ENCODE measurements at places on chromosomes 1 and 21. TPM values are rescaled to one million over a fixed set of nuclear protein-coding genes. Genes with fewer than 3 reads are reported as not detected.

DNA sequence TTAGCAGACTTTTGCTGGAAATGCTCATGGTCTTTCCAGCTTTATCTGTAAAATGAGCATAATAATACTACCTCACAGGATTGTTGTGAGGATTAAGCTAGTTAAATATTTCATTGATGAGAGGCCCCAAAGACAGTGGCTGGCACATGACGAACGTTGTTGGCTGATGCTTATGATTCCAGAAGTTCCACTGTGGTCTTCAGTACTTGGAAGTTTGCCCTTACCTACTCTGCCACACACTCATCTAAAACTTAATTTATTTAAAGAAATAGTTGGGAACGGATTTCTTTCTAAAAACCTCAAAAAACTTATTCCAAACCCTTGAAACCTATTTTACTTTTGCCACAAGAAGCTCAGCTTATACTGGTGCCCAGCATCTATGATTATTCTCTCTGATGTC is 170.7 kb downstream of the DHRS3 start:
- no peak for DNase-seq
- H3K27me3 ChIP-seq: peaks cover 2% of the 10 kb centered on the region
- H3K27ac ChIP-seq: no peak overlapping the region
- H3K4me1 ChIP-seq: peaks cover 68% of the 10 kb centered on the region
- peaks cover 74% of the 10 kb centered on the region for H3K36me3 ChIP-seq

DNA sequence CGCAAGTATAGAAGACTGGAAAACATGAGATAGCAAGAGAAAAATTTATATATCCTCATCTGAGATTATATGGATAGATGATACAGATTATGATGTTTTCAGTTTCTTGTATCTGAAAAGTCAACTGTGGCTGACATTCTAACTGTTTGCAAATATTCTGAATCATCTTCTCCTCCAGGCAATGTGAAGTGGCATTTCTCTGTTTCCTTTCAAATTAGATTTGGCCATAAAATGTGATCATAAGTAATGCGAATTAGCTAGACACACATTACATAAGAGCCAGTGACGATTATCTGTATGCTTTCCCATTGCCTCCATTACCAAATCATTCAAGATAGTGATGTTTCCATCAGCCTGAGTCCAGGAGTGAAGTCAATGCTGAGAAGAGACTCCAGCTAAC is 265.2 kb downstream of the BRINP3 start:
- no peak overlapping the region for H3K27ac ChIP-seq
- no peaks in the 10 kb centered on the region for H3K36me3 ChIP-seq
- H3K4me3 ChIP-seq: no peak overlapping the region
- no peaks in the 10 kb centered on the region for H3K27me3 ChIP-seq

DNA sequence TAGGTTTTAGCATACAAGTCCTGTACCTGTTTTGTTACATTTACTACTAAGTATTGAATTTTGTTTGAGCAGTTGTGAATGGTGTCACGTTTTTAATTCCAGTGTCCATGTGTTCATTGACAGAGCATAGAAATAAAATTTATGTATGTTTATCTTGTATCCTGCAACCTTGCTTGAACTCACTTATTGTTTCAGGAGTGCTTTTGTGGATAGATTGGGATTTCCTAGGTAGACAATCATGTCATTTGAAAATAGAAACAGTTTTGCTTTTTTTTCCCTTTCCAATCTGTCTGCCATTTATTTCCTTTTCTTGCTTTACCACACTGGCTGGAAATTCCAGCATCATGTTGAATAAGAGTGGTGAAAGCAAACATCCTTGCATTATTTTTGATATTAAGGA is 15.0 kb upstream of the ABCG1 start:
- no peak for DNase-seq
- no peaks in the 10 kb centered on the region for H3K36me3 ChIP-seq
- peaks cover 20% of the 10 kb centered on the region for H3K4me1 ChIP-seq
- peaks cover 23% of the 10 kb centered on the region for H3K27me3 ChIP-seq
- no peak overlapping the region for H3K4me3 ChIP-seq
- no peak overlapping the region for H3K27ac ChIP-seq

- H3K27ac ChIP-seq: no peak overlapping the region
- DNase-seq: no peak
- no peak overlapping the region for H3K4me3 ChIP-seq
- peaks cover 8% of the 10 kb centered on the region for H3K4me1 ChIP-seq
- no peaks in the 10 kb centered on the region for H3K36me3 ChIP-seq
Measured at GRCh38 chr21:26448751-26449150, 124.3 kb downstream of the CYYR1 start.

DNA sequence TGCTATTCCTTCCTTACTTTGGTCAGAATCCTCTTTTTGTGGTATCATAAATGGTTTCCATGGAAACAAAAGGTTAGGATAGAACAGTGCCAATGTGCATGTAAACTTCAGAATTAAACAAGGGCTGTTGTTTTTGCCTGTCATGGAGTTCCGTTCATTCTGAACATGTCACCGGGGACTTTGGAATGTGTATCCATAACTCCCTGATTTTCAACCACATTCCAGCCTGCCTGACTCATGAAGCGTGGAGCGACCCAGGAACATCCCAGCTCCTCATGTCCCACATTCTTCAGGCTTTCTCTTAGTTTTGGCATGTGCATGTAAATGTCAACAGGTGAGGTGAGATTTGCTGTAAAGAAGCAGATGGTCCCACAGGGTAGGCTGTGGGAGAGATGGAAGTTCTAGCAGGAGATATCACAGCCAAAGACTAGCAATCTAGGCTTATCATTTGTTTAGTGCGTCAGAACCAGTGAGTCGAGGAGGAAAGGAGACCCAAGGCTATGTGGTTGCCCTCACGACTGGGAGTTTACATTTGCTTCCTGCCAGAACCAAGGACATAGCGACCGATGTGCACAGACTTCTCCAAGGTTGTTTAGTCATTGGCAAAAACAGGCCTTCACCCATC is 23.0 kb upstream of the DNAJC11 start:
- H3K27me3 ChIP-seq: peaks cover 3% of the 10 kb centered on the region
- no peaks in the 10 kb centered on the region for H3K36me3 ChIP-seq
- no peaks in the 10 kb centered on the region for H3K4me1 ChIP-seq
- no peak for DNase-seq
- no peak overlapping the region for H3K4me3 ChIP-seq
- H3K27ac ChIP-seq: no peak overlapping the region

- no peak for DNase-seq
- H3K27ac ChIP-seq: no peak overlapping the region
- peaks cover 2% of the 10 kb centered on the region for H3K4me1 ChIP-seq
- no peak overlapping the region for H3K4me3 ChIP-seq
- H3K36me3 ChIP-seq: no peaks in the 10 kb centered on the region
- no peaks in the 10 kb centered on the region for H3K27me3 ChIP-seq
Measured at GRCh38 chr21:36926989-36927718, 39.3 kb downstream of the HLCS start.

- peaks cover 11% of the 10 kb centered on the region for H3K4me1 ChIP-seq
- DNase-seq: no peak
- no peak overlapping the region for H3K4me3 ChIP-seq
- H3K27me3 ChIP-seq: no peaks in the 10 kb centered on the region
- no peaks in the 10 kb centered on the region for H3K36me3 ChIP-seq
Measured at GRCh38 chr1:85028151-85028550, 20.1 kb downstream of the MCOLN3 start.

DNA sequence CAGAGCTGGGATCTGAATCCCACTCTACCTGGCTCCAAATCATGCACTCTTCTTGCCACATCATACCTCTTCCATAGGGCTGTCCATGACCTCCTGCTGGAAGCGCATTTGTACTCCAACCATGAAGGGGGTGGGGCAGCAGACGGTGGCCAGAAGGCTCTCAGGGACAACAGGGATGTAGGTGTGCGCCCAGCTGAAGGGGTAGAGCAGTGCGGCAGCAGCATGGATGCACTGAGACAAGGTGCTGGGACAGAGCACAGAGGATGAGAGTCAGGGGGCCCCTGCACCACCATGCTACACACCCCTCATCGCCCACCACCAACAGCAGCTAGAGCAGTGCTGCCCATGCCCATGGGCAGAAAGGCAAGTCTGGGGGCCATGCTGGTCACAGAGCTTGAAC is 8.4 kb downstream of the DENND2D start:
- peaks cover 99% of the 10 kb centered on the region for H3K36me3 ChIP-seq
- H3K27ac ChIP-seq: peak overlapping the region; percentile 26
- DNase-seq: no peak
- H3K4me1 ChIP-seq: peaks cover 86% of the 10 kb centered on the region

DNA sequence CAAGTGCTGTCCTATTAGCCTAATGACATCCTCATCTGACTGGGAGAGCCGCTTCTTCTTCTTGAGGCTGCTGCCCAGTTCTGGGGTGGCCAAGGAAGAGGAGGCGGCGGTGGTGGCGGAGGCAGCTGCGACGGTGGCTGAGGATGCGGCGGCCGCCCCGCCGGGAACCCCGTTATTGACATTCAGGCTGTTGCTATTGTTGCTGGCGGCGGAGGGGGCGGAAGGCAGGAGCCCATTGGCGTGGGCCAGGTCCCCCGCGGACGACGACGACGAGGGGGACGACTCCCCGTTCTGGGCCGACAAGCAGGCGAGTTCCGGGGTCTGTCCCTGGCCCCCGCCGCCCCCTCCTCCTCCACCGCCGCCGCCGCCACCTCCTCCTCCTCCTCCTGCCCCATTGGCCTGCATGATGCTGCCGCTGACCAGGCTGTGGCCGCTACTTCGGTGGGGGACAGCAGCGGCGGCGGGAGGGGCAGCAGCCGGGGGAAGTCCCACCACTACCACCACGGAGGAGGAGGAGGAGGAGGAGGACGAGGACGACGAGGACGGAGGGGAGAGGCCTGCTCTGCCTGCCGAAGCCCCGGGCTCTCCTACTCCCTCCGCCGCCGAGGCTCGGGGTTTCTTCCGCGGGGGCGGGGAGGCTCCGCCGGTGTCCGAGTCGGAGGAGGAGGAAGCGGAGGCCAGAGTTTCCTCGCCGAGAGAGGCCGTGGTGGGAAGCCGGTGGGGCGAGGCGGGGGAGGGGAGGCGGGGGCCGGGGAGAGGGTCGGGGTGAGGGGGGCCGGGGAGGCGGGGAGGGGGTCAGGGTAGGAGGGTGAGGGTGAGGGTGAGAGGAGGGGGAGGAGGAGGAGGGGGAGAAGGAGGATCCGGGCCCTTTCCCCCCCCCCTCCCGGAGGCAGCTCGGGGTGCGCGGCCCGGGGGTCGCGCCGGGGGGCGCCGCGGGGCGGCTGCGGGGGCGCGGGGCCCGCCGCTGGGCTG is 610 bp downstream of the WDR26 start:
- peaks cover 45% of the 10 kb centered on the region for H3K4me1 ChIP-seq
- H3K27me3 ChIP-seq: no peaks in the 10 kb centered on the region
- peak overlapping the region; percentile 77 for H3K27ac ChIP-seq
- H3K4me3 ChIP-seq: peak overlapping the region; percentile 87

GRCh38 chr1:157110003-157110402 is 10.4 kb upstream of the ETV3L start:
- peaks cover 10% of the 10 kb centered on the region for H3K4me1 ChIP-seq
- H3K36me3 ChIP-seq: no peaks in the 10 kb centered on the region

GRCh38 chr1:85453640-85454194 is 11.2 kb downstream of the DDAH1 start:
- H3K36me3 ChIP-seq: no peaks in the 10 kb centered on the region
- no peak for DNase-seq
- no peaks in the 10 kb centered on the region for H3K4me1 ChIP-seq
- H3K27ac ChIP-seq: no peak overlapping the region

DNA sequence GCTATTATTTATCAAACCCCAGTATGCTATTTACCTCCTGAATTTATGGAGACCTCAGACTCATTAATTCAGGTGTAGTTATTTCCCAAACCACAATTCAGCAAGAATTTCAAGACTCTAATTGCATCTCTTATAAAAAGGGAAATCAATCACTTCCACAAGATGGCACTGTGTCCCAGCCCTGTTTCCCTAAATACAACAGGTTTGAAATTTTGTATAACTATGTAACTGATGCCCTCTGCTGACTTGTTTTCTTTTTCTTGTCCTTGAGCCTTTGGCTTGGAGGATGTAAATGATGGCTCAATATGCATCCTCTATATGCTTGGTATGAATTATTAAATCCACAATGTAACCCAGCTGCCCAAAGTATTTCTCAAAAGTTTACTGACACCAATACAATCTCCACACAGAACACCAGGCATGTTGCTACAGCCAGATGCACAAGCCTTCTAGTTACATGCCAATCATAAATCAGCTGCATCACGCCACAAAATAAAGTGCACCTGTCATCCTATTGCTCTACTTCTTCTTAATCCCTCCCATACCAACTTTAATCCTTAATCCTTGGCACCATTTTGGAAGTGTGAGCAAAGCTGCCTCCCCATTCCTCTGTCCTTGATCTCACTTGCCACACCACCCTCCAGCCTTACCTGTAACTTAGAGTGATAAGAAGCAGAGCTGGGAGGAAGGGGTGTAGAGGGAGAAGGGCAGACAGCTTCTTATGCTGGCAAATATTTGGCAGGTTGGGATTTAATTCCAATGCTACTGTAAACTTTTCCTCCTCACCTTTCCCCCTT is 9.0 kb downstream of the C1orf105 start:
- H3K27ac ChIP-seq: no peak overlapping the region
- H3K27me3 ChIP-seq: no peaks in the 10 kb centered on the region
- no peaks in the 10 kb centered on the region for H3K36me3 ChIP-seq
- H3K4me3 ChIP-seq: no peak overlapping the region
- no peak for DNase-seq

- no peak overlapping the region for H3K27ac ChIP-seq
- no peaks in the 10 kb centered on the region for H3K36me3 ChIP-seq
- no peak for DNase-seq
- peaks cover 6% of the 10 kb centered on the region for H3K4me1 ChIP-seq
- peaks cover 5% of the 10 kb centered on the region for H3K27me3 ChIP-seq
Measured at GRCh38 chr1:248786156-248786555, 30.6 kb upstream of the LYPD8 start.

DNA sequence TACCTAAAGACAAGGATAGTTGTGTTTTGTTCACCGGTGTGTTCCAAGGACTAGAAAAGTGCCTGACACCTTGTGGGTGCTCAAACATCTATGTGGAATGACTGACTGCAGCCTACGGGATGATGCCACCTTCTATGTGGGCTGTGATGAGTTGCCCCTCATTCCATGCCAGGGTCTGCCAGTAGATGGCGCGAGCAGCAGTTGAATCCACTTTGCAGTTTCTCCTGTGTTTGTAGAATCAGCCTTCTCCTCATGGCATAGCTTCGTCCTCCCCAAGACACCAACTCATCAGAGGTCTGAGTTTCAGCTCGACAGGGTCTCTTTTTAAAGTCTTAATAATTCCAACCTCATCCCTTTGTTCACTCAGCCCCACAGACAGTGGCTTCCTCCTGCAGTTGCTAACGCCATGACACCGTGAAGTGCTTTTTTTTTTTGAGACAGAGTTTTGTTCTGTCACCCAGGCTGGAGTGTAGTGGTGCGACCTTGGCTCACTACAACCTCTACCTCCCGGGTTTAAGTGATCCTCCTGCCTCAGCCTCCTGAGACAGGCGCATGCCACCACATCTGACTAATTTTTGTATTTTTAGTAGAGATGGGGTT is 133.7 kb downstream of the CAPN8 start:
- H3K27ac ChIP-seq: no peak overlapping the region
- peak; percentile 16 for DNase-seq
- no peaks in the 10 kb centered on the region for H3K36me3 ChIP-seq
- no peaks in the 10 kb centered on the region for H3K4me1 ChIP-seq
- no peak overlapping the region for H3K4me3 ChIP-seq

- no peak for DNase-seq
- no peak overlapping the region for H3K4me3 ChIP-seq
- H3K4me1 ChIP-seq: no peaks in the 10 kb centered on the region
- no peak overlapping the region for H3K27ac ChIP-seq
Measured at GRCh38 chr1:164515711-164516331, 43.2 kb upstream of the PBX1 start.

FAM110D gene
- total RNA-seq: 0.07 TPM

ERG gene
- total RNA-seq: 0.55 TPM

SYNJ1 gene
- 16.5 TPM for total RNA-seq

CELA3A gene
- total RNA-seq: not detected

IL10 gene
- total RNA-seq: 5.8 TPM

RGS1 gene
- total RNA-seq: 4.2 TPM

DCST2 gene
- total RNA-seq: 0.80 TPM

FAM43B gene
- not detected for total RNA-seq

SERINC2 gene
- 0.27 TPM for total RNA-seq

ERMAP gene
- 4.8 TPM for total RNA-seq

NMNAT2 gene
- not detected for total RNA-seq

UQCRHL gene
- 1.6 TPM for total RNA-seq
